Epithelial cell of proximal tubule (primary cell): ENCODE measurements at places on chromosomes 5 and 9. TPM values are rescaled to one million over a fixed set of nuclear protein-coding genes. Genes with fewer than 3 reads are reported as not detected.

TAF11L10 gene
- not detected in 2 replicates for total RNA-seq

DNA sequence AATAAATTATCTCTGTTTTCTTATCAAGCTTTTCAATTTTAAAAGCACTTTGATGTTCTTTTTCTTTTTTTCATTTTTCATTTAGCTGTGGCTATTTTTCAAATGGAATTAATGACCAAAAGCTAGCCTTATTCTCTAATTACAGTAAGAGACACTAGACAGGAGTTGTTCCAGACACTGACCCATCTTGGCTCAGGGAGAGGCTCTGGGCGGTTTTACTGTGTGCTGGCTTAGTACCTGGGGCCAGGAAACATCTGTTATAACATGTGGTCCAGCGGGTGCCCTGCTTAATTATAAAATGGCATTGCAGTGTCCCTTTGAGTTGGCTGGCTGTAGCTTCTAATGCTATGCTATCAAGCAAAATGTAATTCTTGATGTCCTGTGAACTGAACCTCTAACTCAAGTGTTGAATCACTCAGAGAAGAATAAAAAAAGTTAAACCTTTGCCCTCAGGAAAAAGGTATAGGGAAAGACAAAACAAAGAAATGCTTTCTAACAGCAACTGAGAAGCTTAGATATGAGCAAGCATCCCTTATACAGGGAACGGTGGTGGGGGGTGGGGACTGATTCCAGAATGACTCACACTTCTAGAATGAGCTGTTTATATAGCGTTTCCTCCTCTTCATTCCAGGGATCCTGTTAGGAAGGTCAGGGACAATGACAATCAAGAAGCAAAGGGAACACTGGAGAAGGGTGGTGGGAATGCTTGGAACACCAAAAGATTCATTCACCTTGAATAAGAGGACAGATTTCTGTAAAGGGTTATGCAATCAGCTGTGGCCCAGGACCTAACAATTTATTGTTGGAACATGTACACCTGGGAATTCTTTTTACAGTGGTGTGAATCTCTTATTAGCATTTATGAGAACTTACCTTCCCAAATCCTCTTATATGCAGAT is 58.7 kb upstream of the NFIB start:
- no peak for DNase-seq

QRFP gene
- total RNA-seq, result not detected in 2 replicates

GRCh38 chr9:28120184-28120583 is 546.9 kb upstream of the C9orf72 start:
- DNase-seq, result no peak

LCN12 gene
- 1.2 TPM in 1 of 2 replicates, not detected in the other for total RNA-seq

BHMT2 gene
- total RNA-seq, result 2.9 and 3.8 TPM in 2 replicates
